ENCODE measurements at places on chromosomes 5 and 9.

- no peak for DNase-seq
Measured at GRCh38 chr5:65132386-65132785, 349.3 kb downstream of the ADAMTS6 start.

DNA sequence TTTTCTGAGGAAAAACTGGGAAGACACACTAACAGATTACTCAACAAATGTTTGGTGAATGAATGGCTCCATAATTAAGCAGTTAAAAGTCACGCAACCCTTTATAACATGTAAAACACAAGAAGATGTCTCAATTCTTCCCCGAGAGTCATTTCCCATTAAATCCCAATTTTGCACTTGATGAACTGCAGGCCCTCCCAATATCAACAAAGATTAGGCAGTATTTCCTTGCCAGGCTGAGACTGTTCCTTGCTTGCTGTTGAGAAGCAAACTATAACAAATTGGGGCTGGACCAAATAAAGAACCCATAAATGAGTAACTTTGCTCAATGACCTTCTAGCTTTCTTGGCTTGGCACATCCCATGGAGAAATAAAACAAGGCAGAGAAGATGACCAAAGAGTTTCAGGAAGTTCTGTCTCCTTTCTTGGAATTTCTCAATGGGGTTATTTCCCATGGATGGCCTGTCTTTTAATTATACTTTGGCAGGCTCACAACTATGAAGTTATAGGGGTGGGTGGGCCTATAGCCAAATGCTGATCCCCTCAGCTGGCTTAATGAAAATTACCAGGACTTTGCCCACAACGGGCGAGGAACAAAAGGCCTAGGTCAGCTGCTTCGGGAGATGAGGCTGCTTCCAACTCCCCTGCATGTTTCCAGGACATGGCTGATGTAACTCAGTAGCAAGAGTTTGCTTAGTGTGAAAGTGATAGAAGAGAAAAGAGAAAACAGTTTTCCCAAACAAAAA is 243.1 kb upstream of the RFX3 start:
- no peak for DNase-seq

- DNase-seq: no peak
Measured at GRCh38 chr9:132163876-132164603, 2.2 kb downstream of the NTNG2 start.

- no peak for DNase-seq
Measured at GRCh38 chr9:35666549-35666948, 1.6 kb upstream of the ARHGEF39 start.

- no peak for DNase-seq
Measured at GRCh38 chr5:87899721-87900131, 368.9 kb downstream of the TMEM161B start.

GRCh38 chr5:175096469-175097165 is 347.4 kb downstream of the DRD1 start:
- no peak for DNase-seq

GRCh38 chr9:134778841-134779411 is 101.7 kb upstream of the FCN2 start:
- peak; percentile 26 for DNase-seq

DNA sequence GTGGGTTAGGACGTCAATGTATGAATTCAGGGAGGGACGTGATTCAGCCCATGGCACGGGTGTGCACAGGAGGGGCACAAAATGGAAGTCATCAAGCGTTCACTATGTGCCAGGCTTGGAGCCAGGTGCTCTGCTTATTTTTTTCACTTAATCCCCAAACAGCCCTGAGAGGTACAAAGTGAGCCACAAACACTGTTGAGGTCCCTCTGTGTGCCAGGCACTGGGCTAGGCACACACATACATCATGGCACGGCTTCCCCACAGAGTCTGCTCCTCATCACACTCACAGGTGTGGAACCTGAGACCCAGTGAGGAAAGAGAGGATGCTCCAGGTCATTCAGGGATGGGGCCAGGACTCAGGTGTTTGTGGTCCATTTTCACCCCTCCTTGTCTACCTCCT is 68.1 kb downstream of the GALNT12 start:
- no peak for DNase-seq

GRCh38 chr5:1035421-1036405 is 27.1 kb downstream of the NKD2 start:
- DNase-seq: no peak

DNA sequence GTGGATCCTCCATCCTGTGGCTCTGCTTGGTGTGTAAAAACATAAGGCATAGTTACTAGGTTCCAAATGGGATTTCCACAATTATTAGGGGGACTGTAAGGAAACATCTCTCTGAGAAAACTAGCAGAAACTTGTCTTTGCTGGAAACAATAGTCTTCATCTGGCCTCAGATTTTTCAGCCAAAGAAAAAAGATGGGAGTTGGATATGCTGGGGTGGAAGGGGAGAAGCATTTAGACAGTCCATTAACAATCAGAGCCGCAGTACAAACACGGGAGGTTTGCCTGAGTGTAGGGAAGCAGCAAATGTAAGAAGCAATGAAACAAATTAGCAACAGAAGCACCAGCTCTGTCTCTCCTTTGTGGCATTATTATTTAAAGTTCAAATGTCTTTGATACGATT is 402.7 kb upstream of the ZNF608 start:
- no peak for DNase-seq

- no peak for DNase-seq
Measured at GRCh38 chr9:101758304-101758930, 20.0 kb upstream of the GRIN3A start.

DNA sequence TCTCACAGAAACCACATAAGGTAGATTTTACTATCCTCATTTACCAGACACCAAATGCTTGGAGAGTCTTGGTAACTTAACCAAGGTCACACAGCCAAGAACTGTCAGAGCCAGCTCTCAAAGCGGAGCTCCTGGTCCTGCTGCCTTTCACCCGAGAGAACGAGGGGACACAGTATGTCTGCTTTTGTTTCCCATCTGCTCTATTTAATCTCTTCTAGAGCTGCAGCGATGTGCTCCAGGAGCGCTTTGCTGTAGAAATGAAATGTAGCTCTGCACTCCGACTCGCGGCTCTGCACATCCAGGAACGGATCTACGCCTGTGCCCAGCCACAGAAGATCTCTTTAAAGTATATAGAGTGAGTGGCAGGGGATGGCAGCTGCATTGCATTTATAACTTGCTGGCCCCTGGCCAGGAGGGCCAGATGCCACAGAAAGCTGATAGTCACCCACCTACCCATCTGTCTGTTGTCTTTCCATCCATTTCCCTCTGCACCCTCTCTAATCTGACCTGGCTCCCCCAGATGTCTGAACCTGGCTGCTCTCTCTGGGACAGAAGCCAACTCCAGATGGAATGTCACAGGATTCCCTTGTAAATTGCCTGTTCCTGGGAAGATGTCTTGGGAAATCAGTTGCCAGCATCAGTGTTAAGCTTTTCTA is 21.4 kb upstream of the TRMT10B start:
- no peak for DNase-seq

- no peak for DNase-seq
Measured at GRCh38 chr9:105968811-105969466, 274.6 kb downstream of the TMEM38B start.

- no peak for DNase-seq
Measured at GRCh38 chr5:30866142-30866541, 327.3 kb upstream of the CDH6 start.

DNA sequence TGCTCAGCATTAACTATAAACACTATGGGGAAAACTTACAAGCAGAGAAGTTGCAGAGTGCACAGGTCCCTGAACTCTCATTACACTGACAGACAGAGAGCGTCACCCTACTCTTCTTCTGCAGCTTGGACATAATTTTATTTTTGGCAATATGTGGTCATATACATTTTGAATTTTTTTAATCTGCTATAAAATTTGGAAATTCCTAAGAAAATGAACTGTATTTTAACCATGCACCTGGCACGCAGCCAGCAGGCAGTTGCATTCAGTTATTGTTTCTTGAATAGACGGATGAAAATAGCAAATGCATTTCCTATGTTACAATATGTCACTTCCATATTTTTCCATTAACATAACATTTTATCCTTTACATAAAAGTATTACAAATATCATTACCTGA is 100.2 kb downstream of the SLC25A46 start:
- DNase-seq: no peak

GRCh38 chr9:112789473-112789872 is 38.9 kb downstream of the SNX30 start:
- DNase-seq: no peak

DNA sequence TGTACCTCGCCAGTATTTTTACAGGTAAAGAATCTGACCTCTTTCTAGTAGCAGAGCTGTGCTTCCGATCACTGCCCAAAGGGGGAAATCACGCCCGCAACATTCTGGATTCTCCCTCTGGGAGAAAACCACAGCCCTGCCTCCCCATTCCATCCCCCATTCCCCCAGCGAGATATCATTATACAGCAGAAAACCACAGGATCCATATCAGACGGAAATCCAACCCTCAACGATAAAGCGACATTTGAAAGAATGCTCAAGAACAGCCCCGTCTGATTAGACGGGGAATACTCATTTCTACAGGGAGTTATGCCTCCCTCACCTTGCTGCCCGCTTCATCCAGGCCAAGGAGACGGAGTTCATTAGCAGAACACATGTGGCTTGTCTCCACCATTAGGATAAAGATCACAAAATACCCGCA is 172.8 kb downstream of the COL23A1 start:
- no peak for DNase-seq

DNA sequence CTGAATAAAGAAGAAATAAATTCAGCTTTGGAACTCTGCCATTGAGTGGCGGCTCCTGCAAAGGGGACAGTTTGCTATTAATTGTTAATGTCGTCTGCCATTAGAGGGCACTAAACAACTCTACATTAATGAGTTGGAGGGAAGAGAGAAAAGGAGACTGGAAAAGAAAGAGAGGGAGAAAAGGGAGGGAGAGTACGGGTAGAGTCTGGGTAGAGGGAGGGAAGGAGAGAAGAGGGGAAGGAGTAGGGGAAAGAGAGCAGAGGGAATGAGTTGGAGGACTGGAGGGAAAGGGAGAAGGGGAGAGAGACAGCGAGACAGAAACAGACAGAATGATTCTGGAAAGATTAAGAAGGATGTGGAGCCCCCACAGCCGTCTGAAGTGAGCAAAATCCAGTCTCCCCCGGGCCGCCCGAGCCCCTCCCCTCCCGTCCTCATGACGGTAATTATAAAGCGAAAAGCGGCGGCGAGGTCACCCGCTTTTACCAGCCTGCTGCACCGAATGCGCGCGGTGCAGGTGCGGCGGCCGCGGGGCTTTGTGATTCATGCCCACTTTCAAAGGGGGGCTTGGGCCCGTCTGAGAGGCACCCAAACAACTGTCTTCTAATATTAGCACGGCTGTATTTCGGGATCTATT is 1.9 kb upstream of the FST start:
- peak; percentile 10 for DNase-seq

- no peak for DNase-seq
Measured at GRCh38 chr5:81189875-81190498, 43.1 kb upstream of the CKMT2 start.

- DNase-seq: peak; percentile 65
Measured at GRCh38 chr5:35924122-35924949, 14.1 kb downstream of the CAPSL start.

DNA sequence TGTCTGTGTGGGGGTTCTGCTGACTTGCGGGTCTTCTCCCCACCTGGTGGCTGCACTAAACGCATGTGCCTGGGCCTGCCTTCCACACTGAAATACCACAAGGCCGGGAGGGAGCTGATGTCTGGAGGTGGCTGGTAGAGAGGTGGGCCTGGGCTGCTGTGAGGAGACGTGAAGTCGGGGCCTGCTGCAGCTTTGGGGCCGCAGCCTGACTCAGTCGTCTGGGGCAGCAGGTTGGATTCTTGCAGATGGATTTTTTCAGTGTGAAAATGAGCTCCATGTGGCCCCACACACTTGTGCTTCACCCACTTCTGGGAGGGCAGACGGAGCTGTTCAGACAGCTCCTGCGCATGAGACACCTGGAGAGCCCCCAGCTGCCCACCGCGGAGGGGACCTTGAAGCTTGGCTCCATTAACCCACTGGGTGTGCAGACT is 29.3 kb downstream of the COL5A1 start:
- DNase-seq: no peak

DNA sequence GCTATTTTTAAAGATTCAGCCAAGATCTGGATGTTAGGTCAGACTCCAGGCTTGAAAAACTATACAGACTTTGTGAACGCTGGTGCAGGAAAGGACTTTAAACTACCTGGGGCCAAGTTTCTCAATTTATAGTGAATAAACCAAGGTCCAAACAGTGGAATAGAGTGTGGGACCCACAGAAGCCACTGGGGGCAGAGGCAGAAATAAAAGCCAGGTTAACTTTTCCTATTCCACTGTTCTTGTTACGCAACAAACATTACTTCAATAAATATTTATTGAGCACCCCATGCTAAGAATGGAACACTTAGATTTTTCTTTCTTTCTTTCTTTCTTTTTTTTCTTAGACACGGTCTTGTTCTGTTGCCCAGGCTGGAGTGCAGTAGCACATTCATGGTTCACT is 11.0 kb upstream of the HAVCR1 start:
- no peak for DNase-seq

DNA sequence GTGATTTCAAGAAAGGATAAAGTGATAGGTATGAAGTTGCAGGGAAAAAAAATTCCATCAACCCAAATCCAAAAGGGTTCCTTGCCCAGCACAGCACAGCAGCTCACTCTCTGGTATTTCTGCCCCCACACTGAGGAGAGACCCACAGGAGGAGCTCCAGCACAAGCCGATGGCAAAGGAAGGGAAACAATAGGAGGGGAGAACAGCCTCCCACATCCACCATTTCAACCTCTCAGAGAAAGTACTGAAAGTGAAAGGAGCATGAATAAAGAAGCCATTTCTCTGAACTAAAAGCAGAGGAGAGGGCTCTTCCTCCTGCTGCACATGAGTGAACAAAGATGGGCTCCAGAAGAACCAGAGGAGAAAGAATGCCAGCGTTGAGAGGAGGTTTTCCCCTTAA is 54.9 kb upstream of the ZSWIM6 start:
- DNase-seq: no peak

DNA sequence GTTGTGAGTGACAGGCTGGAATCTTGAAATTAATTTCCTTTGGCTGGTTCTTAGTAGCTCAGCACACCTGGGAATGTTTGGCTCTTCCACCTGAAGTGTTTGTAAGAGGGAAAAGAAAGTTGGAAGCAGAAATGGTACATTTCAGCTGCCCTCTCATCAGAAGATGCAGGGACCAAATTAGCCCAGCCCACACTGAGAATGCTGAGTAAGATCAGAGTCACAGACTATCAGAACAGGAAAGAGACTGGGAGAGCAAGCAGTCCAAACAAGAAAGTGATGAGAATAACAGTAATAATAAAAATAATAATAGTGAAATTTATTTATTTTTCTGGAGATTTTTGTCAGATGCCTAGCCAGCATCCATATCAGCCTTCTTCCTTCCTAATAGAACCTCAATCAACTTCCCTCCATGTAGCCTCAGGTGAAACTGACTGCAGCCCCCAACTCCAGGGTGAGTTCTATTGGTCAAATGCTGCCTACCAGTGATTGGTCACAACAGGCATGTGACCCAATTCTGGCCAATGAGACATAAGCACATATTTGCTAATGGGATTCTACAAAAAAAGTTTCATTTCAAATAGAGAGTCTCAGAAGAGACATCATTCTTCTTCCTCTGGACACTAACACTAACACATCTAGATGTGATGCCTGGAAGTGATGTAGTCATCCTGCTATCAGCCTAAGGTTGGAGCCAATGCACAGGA is 31.2 kb upstream of the ADRA1B start:
- no peak for DNase-seq

- DNase-seq: no peak
Measured at GRCh38 chr9:86801246-86801645, 146.1 kb downstream of the GAS1 start.
